Neural progenitor cell (in vitro differentiated cells): ENCODE measurements at places on chromosomes 11 and 22. TPM values are rescaled to one million over a fixed set of nuclear protein-coding genes. Genes with fewer than 3 reads are reported as not detected.

GRCh38 chr11:830295-831117 is 2.2 kb upstream of the CD151 start:
- H3K27me3 ChIP-seq = peaks cover 70% of the 10 kb centered on the region
- no peaks in the 10 kb centered on the region for H3K36me3 ChIP-seq
- peak overlapping the region; percentile 45 for H3K4me3 ChIP-seq
- H3K4me1 ChIP-seq = peaks cover 54% of the 10 kb centered on the region
- H3K27ac ChIP-seq = no peak overlapping the region

DNA sequence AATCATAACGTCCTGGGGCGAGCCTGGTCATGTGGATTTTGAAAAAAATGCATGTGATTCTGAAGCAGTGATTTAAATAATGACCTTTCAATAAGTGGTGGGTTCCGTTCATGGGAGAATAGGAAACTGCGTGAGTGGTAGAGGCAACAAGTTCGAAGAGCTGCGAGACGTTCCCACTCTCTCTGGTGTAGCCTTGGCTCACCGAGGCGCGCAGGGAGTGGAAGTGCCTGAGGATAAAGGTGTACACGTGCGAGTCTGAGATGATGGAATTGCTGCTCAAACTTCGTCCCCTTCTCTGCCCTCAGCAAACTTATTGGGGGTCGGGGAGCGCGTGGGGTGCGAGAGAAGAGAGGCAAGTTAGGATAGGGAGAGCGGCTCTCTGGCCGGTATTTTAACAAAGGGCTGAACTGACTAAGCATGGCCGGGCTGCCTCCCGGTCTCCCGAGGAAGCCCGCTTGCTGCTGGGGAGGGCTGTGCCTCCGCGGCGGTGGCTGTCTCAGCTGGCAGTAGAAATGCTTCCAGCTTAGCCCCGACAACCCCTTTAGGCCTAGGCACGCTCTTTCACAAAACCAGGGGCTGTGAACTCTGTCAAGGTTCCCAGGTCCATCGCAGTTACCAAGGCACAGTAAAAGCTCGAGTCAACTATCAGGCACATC is 875 bp upstream of the STT3A start:
- peaks cover 12% of the 10 kb centered on the region for H3K4me1 ChIP-seq
- H3K27me3 ChIP-seq = no peaks in the 10 kb centered on the region
- H3K36me3 ChIP-seq = no peaks in the 10 kb centered on the region
- peak overlapping the region; percentile 92 for H3K4me3 ChIP-seq
- H3K27ac ChIP-seq = peak overlapping the region; percentile 76

- H3K27me3 ChIP-seq = no peaks in the 10 kb centered on the region
- no peaks in the 10 kb centered on the region for H3K4me1 ChIP-seq
- no peak overlapping the region for H3K4me3 ChIP-seq
- no peak overlapping the region for H3K27ac ChIP-seq
- no peaks in the 10 kb centered on the region for H3K36me3 ChIP-seq
- DNase-seq = no peak
Measured at GRCh38 chr22:40410272-40410671, 39.9 kb downstream of the SGSM3 start.

DNA sequence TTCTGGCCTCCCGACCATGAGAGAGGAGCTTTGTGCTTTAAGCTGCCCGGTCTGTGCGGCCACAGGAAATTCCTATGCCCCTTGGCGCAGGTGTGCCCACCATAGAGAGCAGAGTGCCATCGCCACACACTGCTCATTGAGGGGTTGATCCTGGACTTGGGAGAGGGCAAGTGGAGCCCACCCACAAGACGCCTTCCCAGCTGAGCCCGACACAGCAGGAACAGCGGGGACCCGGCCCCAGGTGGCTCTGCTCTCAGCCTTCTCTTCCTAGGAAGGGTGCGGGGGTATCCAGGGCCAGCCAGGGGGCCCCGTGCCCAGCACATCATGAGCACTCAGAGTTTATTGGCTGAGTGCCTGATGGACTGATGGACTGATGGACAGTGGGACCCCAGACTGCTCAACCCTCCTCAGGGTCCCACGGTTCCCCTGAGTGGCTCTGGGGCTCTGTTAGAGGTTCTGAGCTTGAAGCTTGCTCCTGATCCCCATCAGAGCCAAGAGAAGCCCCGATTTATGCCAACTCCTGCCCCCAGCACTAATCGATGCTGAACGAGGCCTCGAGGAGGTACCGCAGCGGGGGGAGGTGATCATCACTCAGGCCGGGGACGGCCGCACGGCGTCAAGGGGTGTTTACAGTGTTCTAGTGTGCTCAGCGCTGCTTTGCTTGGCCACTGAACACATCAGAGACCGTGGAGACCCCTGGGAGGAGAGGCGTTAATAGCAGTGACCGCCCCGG is 13.5 kb upstream of the MRGPRD start:
- H3K27ac ChIP-seq = no peak overlapping the region
- H3K4me1 ChIP-seq = no peaks in the 10 kb centered on the region
- H3K4me3 ChIP-seq = no peak overlapping the region

DNA sequence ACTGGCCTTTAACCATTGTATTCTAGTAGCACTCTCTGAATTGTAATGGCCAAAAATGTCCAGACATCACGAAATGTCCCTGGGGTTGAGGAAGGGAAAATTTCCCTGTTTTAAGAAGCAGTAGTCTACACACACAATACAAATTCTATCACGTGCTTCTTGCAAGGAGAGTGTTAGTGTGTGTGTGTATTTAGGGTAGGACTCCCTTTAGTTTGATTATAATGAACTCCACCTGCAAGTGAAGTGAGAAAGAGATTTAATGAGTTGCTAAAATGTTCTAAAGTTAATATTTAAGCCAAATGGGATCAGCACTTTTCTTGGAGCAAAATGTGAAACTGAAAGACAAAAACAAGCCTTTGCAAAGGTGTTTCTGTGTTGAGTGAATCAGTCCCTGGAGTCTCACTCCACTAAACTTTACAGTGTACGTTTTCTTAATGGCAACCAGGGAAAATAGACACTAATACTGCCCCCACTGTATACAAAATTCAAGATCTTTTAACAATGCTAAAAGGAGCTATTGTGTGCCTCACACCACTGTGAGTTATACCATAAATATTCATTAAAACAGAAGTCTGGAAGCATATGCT is 590.3 kb upstream of the TENM4 start:
- no peak overlapping the region for H3K4me3 ChIP-seq
- no peak for DNase-seq
- H3K27ac ChIP-seq = no peak overlapping the region
- H3K36me3 ChIP-seq = no peaks in the 10 kb centered on the region

GRCh38 chr22:44461614-44462013 is 36.4 kb downstream of the RTL6 start:
- no peaks in the 10 kb centered on the region for H3K4me1 ChIP-seq
- H3K27ac ChIP-seq = no peak overlapping the region
- H3K36me3 ChIP-seq = no peaks in the 10 kb centered on the region

GRCh38 chr11:76629116-76629852 is 41.3 kb downstream of the LRRC32 start:
- H3K27me3 ChIP-seq = no peaks in the 10 kb centered on the region
- no peak overlapping the region for H3K27ac ChIP-seq
- no peak for DNase-seq
- H3K4me3 ChIP-seq = no peak overlapping the region

DNA sequence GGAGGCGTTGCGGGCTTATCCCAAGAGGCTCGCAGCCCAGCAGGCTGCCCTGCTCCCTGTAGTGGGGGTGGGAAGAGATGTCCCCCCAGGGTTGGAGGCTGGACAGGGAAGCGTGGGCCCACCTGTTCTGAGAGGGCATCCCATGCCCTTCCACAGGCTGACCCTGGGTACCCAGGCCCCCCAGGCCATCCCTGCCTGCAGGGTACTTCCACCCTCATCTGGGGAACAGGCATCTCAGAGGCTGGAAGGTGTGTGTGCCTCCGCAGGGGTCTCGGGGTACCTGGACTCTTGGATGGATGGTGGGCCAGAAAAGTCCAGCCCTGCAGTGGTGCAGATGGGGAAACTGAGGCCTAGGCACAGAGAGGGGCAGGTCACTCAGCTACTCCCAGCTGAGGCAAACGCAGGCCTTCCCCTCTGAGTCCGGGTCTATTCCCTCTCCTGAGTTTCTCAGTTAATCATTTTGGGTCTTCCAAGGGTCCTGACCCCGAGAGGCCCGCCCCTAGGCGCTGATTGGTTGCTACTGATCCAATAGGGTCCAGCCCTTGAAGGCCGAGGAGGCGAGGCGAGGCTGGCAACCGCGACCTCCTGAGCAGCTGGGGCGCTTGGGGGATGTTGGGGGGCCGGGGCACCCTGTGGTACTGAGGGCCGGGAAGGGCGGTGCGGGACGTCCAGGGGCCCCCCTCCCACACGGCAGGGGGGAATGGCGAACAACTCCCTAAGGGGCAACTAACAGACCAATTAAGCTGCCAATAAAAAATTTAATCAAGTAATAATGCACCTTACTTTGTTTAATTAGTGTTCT is 23.8 kb downstream of the FLRT1 start:
- peaks cover 70% of the 10 kb centered on the region for H3K27me3 ChIP-seq
- peaks cover 44% of the 10 kb centered on the region for H3K4me1 ChIP-seq
- DNase-seq = peak; percentile 71
- H3K4me3 ChIP-seq = no peak overlapping the region
- no peaks in the 10 kb centered on the region for H3K36me3 ChIP-seq

GRCh38 chr11:78313181-78313795 is 104.3 kb downstream of the GAB2 start:
- H3K27me3 ChIP-seq = no peaks in the 10 kb centered on the region
- no peak for DNase-seq
- H3K36me3 ChIP-seq = no peaks in the 10 kb centered on the region

DNA sequence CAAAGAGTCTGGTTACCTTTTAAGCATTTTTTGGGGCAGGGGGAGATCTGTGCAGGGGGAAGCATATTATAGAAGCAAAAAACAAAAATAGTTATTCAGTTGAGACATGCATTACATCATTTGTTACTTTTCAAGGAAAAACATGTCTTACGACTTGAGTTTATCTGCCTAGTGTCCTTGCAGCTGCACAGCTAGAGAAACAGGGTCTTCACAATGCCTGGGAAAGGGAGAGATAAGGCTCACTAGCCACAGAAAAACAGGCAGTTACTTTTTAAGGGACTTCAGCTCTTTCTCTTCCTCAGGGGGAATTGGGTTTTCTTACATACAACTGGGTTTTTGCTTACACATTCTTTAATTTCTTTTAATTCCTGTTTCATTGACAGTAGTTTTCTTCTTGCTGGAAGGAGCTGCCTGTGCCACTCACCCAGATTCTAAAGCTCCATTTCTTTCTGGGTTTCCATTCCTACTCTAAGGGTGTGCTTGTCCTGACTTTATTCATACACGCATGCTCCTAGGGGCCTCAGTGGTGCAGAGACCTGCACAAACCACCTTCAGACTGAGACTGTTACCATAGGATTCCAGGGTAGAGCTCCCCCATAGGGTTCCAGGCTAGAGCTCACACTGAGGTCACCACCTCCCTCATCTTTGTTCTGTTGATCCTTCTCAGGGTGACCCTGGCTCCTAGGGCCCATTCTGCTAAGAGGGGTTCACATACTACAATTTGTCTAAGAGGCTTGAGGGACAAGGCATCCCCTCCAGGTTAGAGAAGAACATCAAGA is 14.7 kb upstream of the UBQLNL start:
- no peak overlapping the region for H3K4me3 ChIP-seq
- no peak for DNase-seq
- H3K27ac ChIP-seq = no peak overlapping the region
- no peaks in the 10 kb centered on the region for H3K36me3 ChIP-seq
- no peaks in the 10 kb centered on the region for H3K4me1 ChIP-seq

DNA sequence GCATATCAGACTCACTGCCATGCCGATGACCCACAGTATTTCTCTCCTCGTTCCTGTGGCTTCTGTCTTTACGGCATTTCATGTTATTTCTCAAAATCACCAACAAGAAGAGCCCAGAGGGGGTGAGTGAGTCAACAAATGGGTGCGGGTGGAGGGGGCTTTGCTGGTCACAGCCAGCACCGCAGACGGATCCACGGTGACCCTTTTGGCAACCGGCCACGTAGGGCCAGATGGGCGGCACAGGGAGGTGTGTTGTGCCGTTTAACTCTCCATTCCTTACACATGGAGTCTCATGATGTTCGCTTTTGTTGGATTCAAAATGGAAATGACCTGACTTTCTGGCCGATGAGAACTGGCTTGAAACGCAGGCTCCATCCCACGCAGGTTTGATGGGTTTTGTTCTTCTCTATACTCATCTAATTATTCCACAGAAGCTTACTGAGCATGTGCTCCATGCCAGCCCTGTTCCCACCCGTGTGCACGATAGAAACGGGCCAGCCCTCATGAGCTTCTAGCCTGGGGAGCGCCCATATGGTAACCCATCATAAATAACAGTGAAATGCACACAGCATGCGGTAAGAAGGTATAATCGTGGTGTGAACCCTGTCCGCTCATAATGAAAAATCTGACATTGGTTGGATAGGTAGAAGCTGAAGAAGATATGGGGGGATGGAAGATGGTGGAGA is 319.9 kb downstream of the BRD1 start:
- DNase-seq = no peak
- no peak overlapping the region for H3K4me3 ChIP-seq
- H3K36me3 ChIP-seq = no peaks in the 10 kb centered on the region
- H3K27ac ChIP-seq = no peak overlapping the region
- H3K27me3 ChIP-seq = no peaks in the 10 kb centered on the region

DNA sequence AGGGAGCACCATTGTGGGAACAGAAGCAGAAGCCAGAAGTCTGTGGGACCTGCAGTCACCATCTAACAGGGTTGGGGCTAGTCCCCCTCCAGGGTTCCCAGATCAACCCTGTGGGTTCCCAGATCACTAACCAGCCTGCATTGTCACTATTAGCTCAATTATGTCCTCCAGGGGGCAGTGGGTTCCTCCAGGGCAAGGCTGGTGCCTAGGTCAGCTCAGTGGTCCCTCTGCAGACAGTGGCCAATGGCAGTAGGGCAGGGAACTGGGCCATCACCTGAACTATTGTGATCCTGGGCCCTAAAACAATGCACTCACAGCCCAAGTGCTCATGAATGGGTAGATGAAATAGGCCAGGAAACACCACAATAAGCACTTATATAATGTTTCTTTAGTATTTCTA is 18.8 kb upstream of the PRSS23 start:
- no peaks in the 10 kb centered on the region for H3K36me3 ChIP-seq
- H3K4me1 ChIP-seq = peaks cover 12% of the 10 kb centered on the region

GRCh38 chr11:11535611-11536010 is 86.2 kb downstream of the GALNT18 start:
- H3K27me3 ChIP-seq = no peaks in the 10 kb centered on the region
- peaks cover 10% of the 10 kb centered on the region for H3K4me1 ChIP-seq
- H3K27ac ChIP-seq = no peak overlapping the region
- no peaks in the 10 kb centered on the region for H3K36me3 ChIP-seq
- no peak for DNase-seq

DNA sequence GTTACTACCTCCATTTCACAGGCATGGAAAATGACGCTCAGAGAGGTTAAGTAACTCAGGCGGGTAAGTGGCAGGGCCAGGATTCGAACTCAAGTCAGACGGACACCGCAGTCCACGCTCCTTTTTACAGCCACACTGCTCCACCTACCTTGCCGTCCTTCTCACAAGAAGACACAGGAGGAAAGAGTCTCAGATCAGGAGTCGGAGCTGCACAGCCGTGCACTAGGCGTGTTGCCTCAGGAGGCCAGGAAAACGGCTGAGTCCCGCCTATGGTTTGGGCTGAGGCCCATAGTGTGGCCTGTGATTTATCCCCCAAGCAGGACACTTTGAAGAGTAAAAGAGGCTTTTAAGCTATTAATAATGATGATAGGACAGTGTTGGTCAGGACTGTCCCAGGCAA is 44.7 kb upstream of the CD5 start:
- peaks cover 9% of the 10 kb centered on the region for H3K4me1 ChIP-seq
- H3K4me3 ChIP-seq = no peak overlapping the region

- peaks cover 10% of the 10 kb centered on the region for H3K4me1 ChIP-seq
- H3K36me3 ChIP-seq = peaks cover 7% of the 10 kb centered on the region
- peak; percentile 82 for DNase-seq
- H3K4me3 ChIP-seq = peak overlapping the region; percentile 87
- peak overlapping the region; percentile 92 for H3K27ac ChIP-seq
Measured at GRCh38 chr11:65856689-65857499, 1.1 kb downstream of the CFL1 start.

The FLRT1 gene
- total RNA-seq = 0.11 and 0.12 TPM in 2 replicates

The CLNS1A gene
- 284 and 413 TPM in 2 replicates for total RNA-seq

The TAGLN gene
- 24.5 and 34.0 TPM in 2 replicates for total RNA-seq

The DEFB131B gene
- not detected in 2 replicates for total RNA-seq

The OAF gene
- 0.46 and 0.47 TPM in 2 replicates for total RNA-seq

The VPREB1 gene
- not detected in 2 replicates for total RNA-seq
